ENCODE measurements at places on chromosomes 5 and 9. TPM values are rescaled to one million over a fixed set of nuclear protein-coding genes. Genes with fewer than 3 reads are reported as not detected.
A peak's percentile ranks its signal among the peaks of the same experiment; 100 is the strongest.

Gene CFAP157
- not detected for polyA plus RNA-seq

GRCh38 chr9:130518233-130518632 lies 61.1 kb upstream of the FUBP3 start:
- no peak overlapping the region for H3K4me3 ChIP-seq
- H3K4me1 ChIP-seq: no peaks in the 10 kb centered on the region

Gene BARHL1
- polyA plus RNA-seq: not detected

DNA sequence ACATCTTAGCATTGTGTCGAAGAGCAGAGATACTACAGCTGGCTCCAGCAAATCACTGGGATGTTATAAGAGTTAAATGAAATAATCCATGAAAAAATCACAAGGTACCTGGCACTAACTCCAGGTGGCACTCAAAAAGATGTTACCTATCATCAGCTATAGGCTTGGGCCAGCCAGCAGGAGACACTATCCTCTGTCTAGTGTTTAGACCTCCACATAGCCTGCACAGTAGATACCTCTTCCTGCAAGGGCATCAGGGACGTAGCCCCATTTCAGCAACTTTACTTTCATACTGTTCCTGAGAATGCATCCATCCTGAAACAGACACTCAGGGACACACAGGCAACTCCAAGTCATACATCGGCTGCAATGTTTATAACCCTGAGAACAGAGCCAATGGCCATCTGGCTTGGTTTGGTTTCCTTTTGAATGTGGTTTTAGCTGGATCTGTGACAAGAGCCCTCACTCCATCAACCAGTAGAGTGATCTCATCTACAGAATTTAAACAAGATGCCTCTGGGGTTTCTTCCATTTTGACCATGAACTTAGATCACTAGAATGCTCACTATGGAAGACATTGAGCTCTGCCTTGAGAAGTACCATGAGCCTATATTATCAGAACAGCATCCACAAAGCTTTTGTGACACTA lies 69.9 kb downstream of the TLE1 start:
- no peak for DNase-seq
- H3K4me1 ChIP-seq: no peaks in the 10 kb centered on the region
- H3K27ac ChIP-seq: no peak overlapping the region
- H3K27me3 ChIP-seq: no peaks in the 10 kb centered on the region

GRCh38 chr9:100167176-100167575 lies 68.1 kb downstream of the INVS start:
- no peaks in the 10 kb centered on the region for H3K36me3 ChIP-seq
- H3K4me1 ChIP-seq: no peaks in the 10 kb centered on the region
- H3K4me3 ChIP-seq: no peak overlapping the region
- no peak overlapping the region for H3K27ac ChIP-seq
- no peak for DNase-seq
- H3K27me3 ChIP-seq: no peaks in the 10 kb centered on the region

DNA sequence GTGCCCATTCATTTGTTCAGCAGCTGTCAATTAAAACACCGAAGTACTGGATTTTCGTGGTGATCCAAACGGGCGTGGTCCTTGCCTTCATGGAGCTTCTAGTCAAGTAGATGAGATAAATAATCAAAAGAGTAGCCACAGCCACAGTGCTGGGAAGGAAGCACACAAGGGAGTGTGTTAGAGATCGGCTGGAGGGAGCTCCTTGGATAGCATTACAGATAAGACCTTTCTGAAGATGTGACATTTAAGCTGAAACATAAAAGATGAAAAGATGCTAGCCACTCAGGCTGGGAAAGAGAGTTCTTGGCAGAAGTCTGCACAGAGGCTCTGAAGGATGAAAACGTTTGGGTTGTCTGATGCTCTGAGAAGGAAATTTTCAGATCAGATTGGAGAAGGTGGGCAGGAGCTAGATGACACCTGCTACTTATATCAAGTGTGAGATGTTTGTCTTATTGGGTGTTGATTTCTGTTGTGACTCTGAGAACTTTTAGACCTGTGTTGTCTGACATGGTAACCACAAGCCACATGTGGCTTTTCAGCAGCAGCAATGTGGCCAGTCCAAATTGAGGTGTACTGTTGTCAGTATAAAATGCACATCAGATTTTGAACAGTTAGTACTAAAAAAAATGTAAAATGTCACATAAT lies 123.9 kb downstream of the TLE4 start:
- no peak for DNase-seq
- no peak overlapping the region for H3K27ac ChIP-seq
- H3K4me3 ChIP-seq: no peak overlapping the region
- H3K27me3 ChIP-seq: no peaks in the 10 kb centered on the region
- no peaks in the 10 kb centered on the region for H3K4me1 ChIP-seq
- H3K36me3 ChIP-seq: no peaks in the 10 kb centered on the region

Gene GARIN3
- not detected for polyA plus RNA-seq

Gene FRRS1L
- not detected for polyA plus RNA-seq

Gene PLAA
- 15.0 TPM for polyA plus RNA-seq

GRCh38 chr9:15390201-15390600 lies 32.5 kb upstream of the SNAPC3 start:
- no peak for DNase-seq
- no peaks in the 10 kb centered on the region for H3K27me3 ChIP-seq
- no peak overlapping the region for H3K4me3 ChIP-seq
- no peaks in the 10 kb centered on the region for H3K4me1 ChIP-seq
- no peaks in the 10 kb centered on the region for H3K36me3 ChIP-seq
- H3K27ac ChIP-seq: no peak overlapping the region

DNA sequence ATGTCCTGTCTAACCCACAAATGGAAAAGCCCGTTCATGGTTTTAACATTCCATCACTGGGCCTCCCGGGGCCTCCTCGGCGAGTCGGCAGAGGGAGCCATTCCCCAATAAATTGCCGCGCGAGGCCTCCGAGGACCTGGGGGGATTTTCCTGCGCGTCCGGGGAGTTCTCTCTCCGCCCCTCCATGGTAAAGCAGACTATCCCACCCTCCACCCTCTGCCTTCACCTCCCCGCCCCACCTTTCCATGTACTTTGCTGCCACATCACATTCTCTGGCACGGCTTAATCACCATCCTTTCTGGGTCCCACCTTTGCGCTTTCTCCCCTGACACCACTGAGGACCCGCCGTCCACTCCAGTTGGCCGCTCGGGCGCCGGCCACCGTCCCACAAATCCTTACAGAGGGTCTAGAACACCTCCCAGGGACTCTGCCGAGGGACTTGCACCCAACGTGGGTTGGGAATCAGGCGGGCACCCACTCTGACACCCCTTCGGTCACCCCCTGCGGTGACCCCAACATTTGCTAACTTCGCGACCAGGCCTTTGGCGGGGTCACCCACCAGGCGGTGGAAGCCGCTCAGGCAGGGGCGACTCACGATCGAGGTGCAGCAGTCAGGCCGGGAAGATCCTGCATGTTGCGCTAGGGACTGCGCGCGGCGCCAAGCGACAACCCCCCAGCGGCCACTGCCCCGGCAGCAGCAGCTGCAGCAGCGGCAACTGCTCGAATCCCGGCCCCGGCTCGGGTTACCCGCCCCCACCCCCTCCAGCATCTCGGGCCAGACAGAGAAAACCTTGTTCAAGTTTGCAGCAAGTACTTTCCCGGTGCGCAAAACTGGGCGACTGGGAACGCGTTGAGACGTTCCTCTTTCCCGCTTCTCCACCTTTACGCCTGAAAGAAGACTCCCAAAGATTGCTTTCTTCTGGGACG lies at the start of gene MEGF10:
Gene MEGF10 (plus strand): TSS at position 778 of the 927 bp plus-strand sequence. CDS start 40,513 bp downstream, outside the sequence.
- DNase-seq: no peak
- H3K27me3 ChIP-seq: peaks cover 33% of the 10 kb centered on the region
- H3K36me3 ChIP-seq: no peaks in the 10 kb centered on the region
- no peak within 1 kb of the TSS for H3K27ac ChIP-seq
- peak within 1 kb of the TSS; percentile 11 for H3K4me3 ChIP-seq

DNA sequence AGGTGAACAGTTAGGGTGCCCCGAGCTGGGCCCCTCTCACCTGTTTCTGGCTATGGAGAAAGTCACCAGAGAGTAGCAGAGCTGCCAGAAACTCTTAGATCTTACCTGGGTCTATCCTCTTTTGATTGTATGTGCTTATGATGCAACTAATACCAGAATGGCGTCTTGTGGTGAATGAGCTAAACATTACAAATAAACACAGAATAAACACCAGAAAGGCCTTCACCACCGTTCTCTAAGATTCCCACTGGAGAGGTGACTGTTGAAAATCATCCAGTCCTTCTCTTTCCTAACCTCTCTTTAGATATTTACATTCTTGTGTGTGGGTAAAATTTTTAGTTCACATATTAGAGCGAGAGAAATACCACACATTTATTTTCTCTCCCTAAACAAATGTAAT lies 241.7 kb upstream of the GAS1 start:
- DNase-seq: no peak
- H3K27ac ChIP-seq: no peak overlapping the region
- H3K4me3 ChIP-seq: no peak overlapping the region
- no peaks in the 10 kb centered on the region for H3K36me3 ChIP-seq

Gene MELK
- 29.2 TPM for polyA plus RNA-seq

DNA sequence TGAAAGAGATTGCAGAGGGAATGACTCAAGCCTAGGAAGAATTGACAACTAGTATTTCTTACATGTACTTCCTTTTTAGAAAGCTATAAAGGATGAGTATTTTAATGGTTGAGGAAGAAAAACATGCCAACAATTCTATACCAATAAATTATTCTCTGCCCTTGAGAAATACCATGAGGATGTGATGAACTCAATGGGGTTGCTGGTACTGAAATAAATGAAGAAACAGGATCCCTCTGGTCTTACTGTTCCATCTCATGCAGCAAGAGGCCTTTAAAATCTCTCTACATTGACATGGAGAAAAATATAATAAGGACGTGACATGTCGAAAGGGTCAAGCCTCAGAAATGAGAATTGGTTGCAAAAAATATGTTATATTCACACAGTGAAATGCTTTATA lies 477.3 kb downstream of the GABRG2 start:
- no peaks in the 10 kb centered on the region for H3K36me3 ChIP-seq
- no peaks in the 10 kb centered on the region for H3K27me3 ChIP-seq
- H3K4me3 ChIP-seq: no peak overlapping the region
- H3K27ac ChIP-seq: no peak overlapping the region

DNA sequence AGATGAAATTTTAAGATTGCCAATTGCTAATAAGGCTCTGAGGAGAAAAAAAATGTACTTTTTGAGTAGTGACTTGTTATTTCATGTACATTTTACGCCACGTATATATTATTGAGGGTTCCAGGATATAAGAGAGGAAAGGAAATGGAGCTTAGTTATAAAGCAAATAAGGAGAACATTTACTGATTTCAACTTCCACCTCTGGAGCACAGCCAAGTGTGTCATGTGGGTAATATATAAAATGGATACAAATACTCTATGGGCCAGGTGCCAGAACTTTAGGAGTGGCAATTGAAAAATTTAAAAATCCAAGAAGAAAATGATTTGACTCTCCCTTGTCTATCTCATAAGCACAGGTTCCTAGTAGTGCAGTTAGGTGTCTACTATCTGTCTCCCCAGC lies 45.0 kb upstream of the VLDLR start:
- H3K27me3 ChIP-seq: no peaks in the 10 kb centered on the region
- H3K36me3 ChIP-seq: no peaks in the 10 kb centered on the region
- H3K27ac ChIP-seq: no peak overlapping the region
- no peaks in the 10 kb centered on the region for H3K4me1 ChIP-seq
- no peak overlapping the region for H3K4me3 ChIP-seq

DNA sequence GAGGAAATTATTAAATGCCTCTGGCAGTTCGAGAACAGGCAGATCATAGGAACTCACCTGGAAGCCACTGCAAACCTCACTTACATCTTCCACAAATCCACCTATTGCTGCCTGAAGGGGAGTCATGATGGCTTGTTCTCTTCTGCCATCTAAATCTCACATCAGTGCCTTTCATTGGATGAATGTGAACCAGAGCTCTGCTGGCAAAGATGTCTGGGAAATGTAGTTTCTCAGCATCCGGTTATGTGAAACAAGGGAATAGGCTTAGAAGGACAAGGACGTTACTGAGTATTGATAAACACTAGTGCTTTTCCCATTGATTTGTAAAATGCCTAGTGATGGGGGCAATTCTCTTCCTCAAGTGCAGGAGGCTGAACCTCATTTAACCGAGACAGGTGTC lies 483.3 kb downstream of the ARHGEF28 start:
- no peaks in the 10 kb centered on the region for H3K27me3 ChIP-seq
- H3K27ac ChIP-seq: no peak overlapping the region
- DNase-seq: no peak
- no peak overlapping the region for H3K4me3 ChIP-seq
- H3K4me1 ChIP-seq: no peaks in the 10 kb centered on the region
- H3K36me3 ChIP-seq: no peaks in the 10 kb centered on the region

- no peak for DNase-seq
- H3K27me3 ChIP-seq: no peaks in the 10 kb centered on the region
- no peak overlapping the region for H3K4me3 ChIP-seq
- no peak overlapping the region for H3K27ac ChIP-seq
Observed at GRCh38 chr9:72581694-72582093, 60.3 kb downstream of the TMC1 start.

All from keratinocyte (primary cell).